ENCODE measurements at places on chromosomes 7 and 10. TPM values are rescaled to one million over a fixed set of nuclear protein-coding genes. Genes with fewer than 3 reads are reported as not detected.

HIP1 gene
- total RNA-seq, result 3.3 TPM

- no peak for DNase-seq
These were observed 6.1 kb upstream of the HSPA12A start for GRCh38 chr10:116748471-116748870.

GRCh38 chr7:32588657-32589056 lies 93.4 kb downstream of the AVL9 start:
- DNase-seq, result no peak

- DNase-seq, result no peak
These were observed 44.1 kb downstream of the TNRC18 start for GRCh38 chr7:5379546-5379945.
